ENCODE measurements at places on chromosomes 2 and 18. TPM values are rescaled to one million over a fixed set of nuclear protein-coding genes. Genes with fewer than 3 reads are reported as not detected.

GRCh38 chr2:208648368-208648767 lies 241.8 kb downstream of the PTH2R start:
- DNase-seq, result no peak

DNA sequence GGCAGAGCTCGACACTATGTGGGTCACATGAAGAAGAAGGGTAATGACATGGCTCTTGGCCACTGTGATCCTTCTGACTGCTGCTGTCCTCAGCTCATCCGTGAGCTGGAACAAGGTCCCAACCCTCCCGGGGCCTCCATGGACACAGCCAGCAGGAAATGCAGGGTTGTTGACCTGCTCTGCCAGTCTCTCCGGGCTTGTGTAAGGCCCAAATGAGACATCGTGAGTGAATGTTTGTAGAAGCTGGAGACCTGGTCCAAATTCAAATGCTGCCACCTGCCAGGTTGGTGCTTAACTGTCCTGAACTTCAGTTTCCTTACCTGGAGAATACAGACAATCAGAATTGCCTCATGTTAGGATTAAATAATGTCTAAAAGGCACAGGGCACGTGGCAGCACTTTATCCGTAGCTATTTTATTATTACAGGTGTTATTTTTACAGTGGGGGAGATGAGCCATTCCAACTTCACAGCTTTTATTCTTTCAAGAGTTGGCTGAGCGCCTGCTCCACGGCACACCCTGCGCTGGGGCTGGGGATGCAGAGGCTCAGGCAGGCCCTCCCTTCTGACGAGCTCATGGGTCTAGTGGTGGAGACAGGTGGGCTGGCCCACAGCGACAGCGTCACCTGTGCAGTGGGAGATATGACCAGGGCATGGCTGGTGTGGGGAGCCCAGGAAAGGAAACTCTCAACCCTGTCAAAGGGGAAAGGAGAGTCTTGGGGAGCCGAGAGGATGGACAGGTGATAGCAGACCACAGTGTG lies 15.1 kb downstream of the ARHGEF4 start:
- no peak for DNase-seq

DNA sequence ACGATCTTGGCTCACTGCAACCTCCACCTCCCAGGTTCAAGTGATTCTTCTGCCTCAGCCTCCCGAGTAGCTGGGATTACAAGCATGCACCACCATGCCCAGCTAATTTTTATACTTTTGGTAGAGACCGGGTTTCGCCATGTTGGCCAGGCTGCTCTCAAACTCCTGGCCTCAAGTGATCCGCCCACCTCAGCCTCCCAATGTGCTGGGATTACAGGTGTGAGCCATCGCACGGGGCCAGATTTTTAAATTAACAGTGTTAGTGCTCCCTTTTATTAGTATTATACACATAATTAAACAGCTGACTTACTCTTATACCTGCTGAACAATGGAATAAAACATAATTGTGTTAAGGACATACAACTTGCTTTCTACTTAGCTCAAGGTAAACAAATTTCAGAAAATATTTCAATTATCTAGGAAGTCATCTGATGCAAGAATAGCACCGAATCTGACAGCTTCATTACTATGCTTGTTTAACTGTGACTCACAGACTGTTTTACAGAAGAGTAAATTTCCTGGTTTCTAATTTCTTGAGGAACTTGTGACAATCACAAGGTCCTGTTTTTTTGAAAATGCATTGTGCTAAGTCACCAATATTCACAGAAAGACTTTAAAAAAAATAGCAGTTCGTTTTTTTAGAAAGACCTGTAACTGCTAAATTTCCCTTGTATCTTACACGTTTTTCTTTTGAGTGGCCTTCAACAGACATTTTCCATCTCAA lies 51.2 kb downstream of the SPIRE1 start:
- DNase-seq, result no peak

GRCh38 chr2:187617120-187617519 lies 62.9 kb upstream of the TFPI start:
- no peak for DNase-seq

GRCh38 chr2:148568597-148568996 lies 76.0 kb upstream of the EPC2 start:
- no peak for DNase-seq

- no peak for DNase-seq
These were observed 183.4 kb downstream of the GALR1 start for GRCh38 chr18:77433076-77433475.

DNA sequence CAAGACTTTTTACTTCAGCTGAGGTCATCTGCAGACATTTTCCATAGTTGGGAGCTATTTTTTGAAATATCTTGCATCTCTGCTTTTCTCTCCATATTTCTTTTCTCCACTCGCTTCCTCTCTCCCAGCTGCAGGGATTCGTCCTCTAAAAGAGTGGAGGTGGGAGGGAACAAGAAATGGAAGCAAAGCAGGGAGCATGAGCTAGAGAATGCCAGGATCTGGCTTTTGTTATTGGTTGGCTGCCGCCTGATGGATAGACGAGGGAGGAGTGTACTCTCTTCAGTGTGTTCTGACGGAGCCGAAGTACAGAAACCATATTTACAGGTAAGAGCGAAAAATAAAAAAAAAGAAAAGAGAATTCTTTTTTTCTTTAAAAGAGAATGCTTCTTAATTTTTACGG lies at the start of gene CSRNP3:
Gene CSRNP3 (plus strand): TSS at position 282 of the 400 bp plus-strand sequence. CDS start 125,368 bp downstream, outside the sequence.
- DNase-seq, result peak; percentile 38

The PTPRN gene
- not detected for total RNA-seq

Measured in left ventricle myocardium superior (tissue), 1 donor.